Stimulated activated CD4-positive, alpha-beta T cell treated with anti-CD3 and anti-CD28 coated beads, Interleukin-1b, Interleukin-23, amount 100 ng/mL, for 1 hour (primary cell): ENCODE measurements at places on chromosomes 4 and X.

DNA sequence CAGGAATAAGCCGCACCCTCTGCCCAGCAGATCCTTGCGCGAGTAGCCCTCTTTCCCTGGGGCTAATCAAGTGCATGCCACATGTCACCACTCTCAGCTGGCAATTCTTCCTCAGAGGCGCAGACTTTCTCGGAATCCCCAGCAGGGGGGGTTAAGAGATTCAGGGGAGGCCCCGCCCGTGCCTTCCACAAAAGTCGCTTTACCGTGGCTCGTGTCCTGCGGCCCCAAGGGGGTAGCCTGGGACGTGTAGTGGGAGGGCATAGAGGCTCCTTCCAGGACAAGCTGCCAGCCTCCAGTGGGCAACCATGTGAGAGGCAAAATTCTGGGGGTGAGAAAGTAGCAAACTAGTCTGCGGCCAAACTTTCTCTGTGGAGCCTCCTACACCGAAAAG lies 652 bp downstream of the SRPX start:
- DNase-seq = no peak

- no peak for DNase-seq
Measured at GRCh38 chrX:39705290-39705689, 392.5 kb downstream of the BCOR start.

DNA sequence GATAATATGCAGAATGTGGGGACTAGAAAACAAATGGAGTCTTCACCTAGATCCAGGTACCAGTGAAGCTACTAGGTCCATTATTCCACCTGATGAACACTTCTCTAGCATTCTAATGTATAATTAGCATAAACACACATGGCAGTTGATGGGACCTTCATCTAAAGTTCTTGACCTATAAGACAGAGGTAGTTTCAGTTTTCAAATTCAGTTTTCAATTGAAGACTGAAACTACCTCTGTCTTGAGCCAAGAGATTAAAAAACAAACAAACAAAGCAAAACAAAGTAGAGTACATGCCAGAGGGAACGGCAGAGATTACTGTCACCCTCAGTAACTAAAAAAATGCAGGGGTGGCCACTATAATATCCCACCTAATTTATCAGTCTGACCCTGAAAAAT lies 199.9 kb upstream of the NEIL3 start:
- DNase-seq = no peak

GRCh38 chrX:125894947-125895346 lies 271.1 kb downstream of the DCAF12L2 start:
- DNase-seq = no peak

DNA sequence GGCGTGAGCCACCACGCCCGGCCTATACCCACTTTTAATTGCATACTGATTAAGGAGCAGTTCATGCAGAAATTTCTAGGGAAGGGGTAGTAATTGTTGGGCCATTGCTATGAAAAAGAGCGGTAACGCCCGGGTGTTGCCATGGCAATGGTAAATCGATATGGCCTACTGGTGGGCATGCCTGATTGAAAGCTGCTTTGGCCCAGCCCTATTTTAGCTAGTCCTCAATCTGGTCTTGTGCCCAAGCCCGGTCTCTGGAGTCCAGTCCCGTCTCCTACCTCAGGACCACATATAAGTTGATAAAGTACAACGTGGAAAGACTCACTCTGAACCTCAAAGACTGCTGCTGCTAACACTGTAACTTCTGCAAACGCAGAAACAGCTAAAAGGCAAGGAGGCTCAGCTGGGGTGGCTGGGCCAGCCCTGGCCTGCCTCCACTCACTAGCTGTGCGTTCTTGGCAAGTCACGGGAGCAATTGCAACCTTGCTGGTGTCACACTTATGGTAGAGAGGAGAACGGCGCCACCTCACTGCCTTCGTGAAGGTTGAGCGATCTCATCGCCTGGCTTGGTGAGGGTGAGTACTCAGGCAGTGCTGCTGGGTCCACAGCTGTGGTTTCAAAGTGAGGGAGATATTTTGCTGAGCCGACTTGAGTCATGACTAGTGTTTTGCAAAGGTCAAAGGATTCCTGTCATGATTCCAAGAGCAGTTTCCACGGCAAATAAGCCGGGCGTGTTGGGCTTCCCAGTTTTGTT lies 57.0 kb upstream of the GRPEL1 start:
- no peak for DNase-seq

DNA sequence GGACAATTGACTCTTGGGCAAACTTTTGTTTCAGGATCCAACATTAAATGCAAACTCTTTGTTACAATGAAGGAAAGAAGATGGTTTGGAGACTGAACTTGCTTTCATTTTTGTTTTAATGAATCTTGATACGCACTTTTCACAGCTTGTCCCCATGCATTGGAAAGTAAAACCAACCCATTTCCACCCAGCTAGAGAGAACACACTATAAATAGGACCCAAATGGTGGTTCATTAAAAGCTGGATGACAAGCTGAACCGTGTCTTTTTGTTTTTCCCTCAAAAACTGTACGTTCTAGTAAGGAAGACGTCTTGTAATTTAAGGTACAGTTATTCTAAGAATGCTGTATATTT lies 95.3 kb upstream of the EGFL6 start:
- DNase-seq = no peak

DNA sequence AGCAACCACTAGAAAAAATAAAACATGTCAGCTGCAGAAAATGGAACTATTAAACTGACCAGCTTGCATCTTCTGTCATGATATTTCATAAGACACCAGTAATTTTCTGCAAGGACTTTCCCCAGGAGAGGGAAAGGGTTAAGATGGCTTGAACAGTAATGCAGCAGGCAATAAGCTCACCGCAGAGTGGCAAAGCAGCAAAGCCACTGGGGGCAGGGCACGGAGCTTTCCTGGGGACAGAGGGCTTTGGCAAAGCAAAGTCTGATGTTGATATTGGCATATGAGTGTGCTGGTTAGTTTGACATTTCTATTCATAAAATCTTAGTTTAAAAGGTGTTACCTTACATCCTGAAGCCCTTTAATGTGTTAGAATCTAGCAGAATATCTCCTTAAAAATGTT lies 55.1 kb upstream of the NAP1L5 start:
- DNase-seq = no peak

GRCh38 chrX:107857837-107858236 lies 32.2 kb downstream of the MID2 start:
- no peak for DNase-seq

DNA sequence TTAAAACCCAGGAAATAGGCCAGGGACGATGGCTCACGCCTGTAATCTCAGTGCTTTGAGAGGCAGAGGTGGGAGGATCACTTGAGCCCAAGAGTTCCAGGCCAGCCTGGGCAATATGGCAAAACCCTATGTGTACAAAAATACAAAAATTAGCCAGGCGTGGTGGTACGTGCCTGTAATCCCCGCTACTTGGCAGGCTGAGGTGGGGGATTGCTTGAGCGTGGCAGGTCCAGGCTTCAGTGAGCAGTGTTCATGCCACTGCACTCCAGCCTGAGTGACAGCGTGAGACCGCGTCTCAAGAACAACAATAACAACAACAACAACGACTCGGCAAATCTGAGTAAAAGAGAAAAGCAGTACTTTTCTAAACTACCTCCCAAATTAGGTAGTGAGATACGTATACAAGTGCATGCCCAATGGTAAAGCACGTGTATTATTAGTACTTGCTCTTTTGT lies 13.0 kb upstream of the NDUFC1 start:
- DNase-seq = no peak

- DNase-seq = no peak
Measured at GRCh38 chrX:141469469-141469868, 115.1 kb downstream of the SPANXA1 start.

DNA sequence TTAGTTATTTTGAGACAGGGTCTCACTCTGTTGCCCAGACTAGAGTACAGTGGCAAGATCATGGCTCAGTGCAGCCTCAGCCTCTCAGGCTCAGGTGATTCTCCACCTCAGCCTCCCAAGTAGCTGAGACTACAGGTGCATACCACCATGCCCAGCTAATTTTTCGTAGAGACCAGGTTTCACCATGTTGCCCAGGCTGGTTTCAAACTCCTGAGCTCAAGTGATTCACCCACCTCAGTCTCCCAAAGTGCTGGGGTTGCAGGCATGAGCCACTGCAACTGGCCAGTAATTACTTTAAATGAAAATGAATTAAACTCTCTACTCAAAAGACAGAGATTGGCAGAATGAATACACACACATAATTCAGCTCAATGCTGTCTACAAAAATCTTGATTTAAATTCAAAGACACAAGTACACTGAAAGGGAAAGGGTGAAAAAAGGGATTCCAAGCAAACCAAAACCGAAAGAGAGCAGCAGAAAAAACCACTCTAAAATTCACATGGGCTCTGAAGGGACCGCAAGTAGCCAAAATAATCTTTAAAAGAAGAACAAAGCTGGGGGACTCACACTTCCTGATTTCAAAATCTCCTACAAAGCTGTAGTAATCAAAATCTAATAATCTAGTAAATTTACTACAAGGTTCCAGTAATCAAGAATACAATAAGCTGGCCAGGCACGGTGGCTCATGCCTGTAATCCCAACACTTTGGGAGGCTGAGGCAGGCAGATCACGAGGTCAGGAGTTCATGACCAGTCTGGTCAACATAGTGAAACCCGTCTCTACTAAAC lies 11.8 kb upstream of the SPON2 start:
- no peak for DNase-seq

DNA sequence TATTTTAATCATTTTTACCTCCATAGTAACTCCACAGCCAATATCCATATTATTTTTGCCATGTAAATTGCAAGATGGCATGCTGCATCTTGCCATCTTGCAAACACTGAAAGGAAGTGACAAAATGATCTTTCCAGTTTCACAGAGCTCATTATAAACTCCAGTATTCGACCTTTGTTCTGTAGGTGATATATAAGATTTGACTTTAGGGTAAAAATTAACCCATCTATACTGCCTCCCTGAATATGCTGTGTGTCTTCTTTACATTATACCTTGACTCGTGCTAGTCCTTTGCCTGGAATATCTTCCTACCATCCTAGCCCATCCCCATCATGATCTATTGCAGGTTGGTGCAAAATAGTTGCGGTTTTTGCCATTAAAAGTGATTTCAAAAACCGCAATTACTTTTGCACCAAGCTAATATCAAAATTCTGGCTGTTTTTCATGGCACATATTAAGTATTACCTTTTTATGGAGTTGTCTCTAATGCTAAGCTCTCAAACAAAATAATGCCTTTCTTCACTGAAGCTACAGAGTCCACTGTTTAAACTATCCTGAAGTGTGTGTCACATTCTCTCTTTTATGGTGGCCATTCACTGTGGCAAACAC lies 161.1 kb downstream of the PCDH19 start:
- no peak for DNase-seq
